ENCODE measurements at places on chromosomes 4 and X.
A peak's percentile ranks its signal among the peaks of the same experiment; 100 is the strongest.

GRCh38 chr4:158799013-158799770 is 30.4 kb downstream of the FNIP2 start:
- no peak for DNase-seq

- no peak for DNase-seq
Observed at GRCh38 chrX:53260836-53261235, 20.5 kb downstream of the IQSEC2 start.

GRCh38 chrX:49139713-49140112 is 16.2 kb upstream of the GPKOW start:
- no peak for DNase-seq

- no peak for DNase-seq
Observed at GRCh38 chr4:99504804-99505502, 5.9 kb upstream of the C4orf17 start.

- no peak for DNase-seq
Observed at GRCh38 chrX:84735025-84735424, 232.8 kb upstream of the HDX start.

GRCh38 chrX:108875548-108875947 is 139.2 kb upstream of the IRS4 start:
- DNase-seq: no peak

DNA sequence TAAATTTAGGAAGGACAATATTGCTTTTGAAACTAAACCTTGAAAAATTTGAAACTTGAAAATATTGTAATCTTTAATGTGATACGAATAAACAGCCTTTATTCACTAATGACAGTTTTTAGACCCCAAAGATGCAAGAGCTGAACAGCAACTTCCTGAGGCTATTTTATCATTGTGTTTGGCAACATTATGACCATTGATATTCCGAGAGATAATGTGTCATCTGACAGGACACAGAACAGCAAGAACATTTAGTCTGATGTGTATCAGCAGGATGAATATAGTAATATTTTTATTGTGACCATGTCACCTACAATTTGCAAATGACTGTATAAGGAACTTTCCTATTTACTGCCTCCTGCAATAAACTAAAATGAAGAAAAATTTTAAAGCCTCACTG is 316.0 kb downstream of the ADAM29 start:
- no peak for DNase-seq

GRCh38 chr4:24824720-24825119 is 29.3 kb downstream of the SOD3 start:
- DNase-seq: no peak

GRCh38 chrX:68998716-68999115 is 166.5 kb downstream of the PJA1 start:
- no peak for DNase-seq

GRCh38 chr4:76720121-76720520 is 177.8 kb downstream of the SOWAHB start:
- no peak for DNase-seq

DNA sequence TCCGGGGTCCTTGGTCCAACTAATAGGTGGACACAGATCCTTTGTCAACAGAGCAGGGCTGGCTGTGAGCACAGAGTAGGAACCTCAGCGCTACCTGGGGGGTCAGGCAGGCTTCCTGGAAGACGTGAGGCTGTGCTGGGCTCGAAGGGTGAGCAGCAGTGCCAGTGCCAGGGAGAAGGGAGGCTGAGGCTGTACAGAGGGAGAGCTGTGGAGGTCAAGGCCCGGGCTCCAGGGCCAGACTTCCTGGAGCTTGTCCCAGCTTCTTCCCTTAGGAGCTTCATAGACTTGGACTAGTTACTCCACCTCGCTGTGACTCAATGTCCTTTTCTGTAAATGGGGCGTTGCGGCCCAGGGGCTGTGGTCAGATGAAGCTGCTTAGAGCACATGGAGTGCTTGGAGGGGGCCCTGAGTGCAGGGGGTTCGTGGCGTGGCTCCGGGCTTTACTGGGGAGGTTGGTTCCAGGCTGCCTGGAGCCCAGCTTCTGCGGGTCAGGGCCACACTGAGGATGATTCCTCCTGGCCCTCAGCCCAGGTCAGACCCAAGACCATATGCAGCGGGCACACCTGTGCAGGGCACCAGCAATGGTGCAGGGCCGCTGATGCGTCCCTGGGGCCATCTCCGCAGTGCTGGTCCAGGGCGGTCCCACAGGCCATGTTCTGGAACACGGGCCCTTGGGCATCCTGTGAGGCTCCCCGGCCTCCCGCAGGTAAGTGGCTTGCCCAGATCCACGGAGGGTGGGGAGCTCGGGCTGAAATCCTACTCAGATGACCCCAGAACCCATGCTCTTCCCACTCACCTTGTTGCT is 98.1 kb downstream of the DCTD start:
- DNase-seq: no peak

DNA sequence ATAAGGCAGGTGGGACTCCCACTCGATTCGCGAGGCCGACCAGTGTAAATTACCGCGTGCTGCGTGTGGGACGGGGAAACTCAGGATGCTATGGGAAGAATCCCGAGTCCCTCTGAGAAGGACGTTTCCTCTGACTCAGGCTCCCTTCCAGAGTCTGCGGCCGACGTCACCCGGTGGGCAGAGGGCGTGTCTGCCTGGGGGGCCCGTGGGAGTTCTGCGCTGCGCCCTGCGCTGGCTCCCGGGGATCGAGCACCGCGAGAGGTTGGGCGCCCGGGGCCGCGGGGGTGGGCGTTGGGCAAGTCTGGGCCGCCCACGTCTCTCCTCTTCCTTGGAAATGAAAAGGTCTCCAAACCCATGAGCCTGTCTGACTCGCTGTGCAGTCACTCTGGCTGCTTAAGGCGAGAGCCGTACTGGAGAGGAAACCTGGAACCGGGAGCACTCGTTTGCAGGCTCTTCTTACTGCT is 568 bp downstream of the NIPAL1 start:
- DNase-seq: peak; percentile 11

DNA sequence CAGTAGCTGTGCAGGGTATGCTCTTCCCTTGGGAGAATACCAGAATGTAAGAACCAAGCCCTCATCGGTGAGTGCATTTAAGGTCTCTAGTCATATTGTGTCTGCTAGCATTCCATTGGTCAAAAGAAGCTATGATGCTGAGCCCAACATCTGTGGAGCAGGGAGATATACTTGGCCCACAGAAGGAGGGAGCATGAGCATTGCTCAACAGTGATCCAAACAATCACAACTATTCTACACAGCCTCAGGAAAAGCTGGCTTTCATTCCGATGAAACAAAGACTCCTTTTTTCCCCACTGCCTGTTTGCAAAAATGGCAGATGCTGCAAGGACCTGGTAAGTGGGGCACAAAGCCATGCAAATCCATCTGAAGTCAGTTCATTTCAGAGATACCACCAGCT is 80.6 kb upstream of the DHX15 start:
- peak; percentile 92 for DNase-seq

- DNase-seq: peak; percentile 6
Observed at GRCh38 chr4:149136951-149137620, 678.6 kb downstream of the IQCM start.

DNA sequence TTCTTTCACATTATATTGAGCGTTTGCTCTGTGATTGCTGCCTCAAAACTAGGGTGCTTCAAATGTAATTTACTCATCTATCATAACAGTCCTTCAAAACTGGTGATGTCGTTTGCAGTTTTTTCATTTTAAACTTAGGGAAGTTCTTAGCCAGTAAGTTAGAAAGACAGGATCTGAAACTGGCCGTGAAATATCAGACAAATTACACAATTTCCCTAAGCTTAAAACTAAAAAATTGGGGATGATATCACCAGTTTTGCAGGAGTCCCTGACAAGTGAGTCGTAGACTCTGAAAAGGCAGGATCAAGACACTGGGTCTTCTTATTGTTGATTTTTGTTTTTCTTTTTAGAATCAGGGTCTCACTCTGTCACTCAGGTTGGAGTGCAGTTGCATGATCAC is 44.8 kb downstream of the MOB1B start:
- no peak for DNase-seq

DNA sequence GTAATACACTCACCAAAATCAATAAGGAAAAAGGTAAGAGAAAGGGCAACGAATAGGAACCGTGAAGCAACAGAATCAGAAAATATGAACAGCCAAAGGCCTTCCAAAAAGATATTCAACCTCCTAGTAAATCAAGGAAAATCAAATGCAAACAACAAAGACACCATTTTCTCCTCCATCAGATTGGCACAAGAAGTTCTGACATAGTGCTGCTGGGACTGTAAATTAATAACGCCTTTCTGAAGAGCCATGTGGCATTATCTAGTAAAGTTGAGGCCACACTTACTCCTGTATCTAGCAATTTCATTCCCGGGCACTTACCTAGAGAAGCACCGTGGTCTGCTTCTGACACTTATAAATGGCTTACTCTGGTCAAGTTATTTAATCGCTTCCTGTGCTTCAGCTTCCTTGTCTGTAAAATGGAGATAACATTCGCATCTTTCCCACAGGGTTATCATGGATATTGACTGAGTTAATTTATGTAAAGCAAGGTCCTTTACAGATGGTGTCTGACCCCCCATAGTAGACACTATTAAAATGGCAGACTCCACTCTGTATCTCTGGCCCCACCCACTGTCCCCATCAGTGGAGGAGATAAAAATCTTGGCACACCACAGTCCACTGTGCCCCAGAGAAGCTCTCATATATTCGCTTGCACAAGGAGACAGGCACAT is 20.5 kb upstream of the ENPP6 start:
- no peak for DNase-seq

DNA sequence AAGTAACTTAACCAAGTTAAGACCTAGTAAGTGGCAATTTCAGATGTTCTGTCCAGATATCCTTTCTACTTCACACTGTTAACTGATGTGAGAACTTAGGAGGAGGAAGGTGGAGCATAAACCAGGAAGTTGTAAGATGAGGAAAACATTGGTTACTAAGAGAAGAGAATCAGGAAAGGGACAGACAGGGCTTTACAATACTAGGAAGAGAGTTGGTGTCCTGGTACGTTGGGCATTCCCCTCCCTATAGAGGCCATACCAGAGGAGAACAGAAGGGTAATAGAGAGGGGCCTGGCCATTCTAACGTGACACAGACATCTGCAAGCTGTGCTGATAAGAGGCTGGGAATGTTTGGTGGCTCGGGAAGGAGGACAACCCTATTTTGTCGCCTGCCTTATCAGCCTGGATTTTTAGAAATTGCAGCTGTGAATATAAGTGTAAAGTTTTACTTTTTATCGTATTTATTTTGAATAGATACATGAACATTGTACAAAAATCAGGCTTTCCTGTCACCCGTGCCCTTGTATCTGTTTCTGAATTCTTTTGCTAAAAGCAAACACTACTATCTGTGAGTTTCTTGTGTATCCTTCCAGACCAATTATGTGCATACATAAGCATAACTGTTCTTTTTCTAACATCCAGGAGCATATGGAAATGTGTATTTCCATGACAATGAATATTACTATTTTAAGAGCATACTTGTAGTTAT is 53.5 kb upstream of the HPRT1 start:
- no peak for DNase-seq

- no peak for DNase-seq
Observed at GRCh38 chr4:12579172-12579571, 905.0 kb downstream of the RAB28 start.

GRCh38 chr4:15144249-15144966 is 142.1 kb downstream of the CPEB2 start:
- DNase-seq: no peak

DNA sequence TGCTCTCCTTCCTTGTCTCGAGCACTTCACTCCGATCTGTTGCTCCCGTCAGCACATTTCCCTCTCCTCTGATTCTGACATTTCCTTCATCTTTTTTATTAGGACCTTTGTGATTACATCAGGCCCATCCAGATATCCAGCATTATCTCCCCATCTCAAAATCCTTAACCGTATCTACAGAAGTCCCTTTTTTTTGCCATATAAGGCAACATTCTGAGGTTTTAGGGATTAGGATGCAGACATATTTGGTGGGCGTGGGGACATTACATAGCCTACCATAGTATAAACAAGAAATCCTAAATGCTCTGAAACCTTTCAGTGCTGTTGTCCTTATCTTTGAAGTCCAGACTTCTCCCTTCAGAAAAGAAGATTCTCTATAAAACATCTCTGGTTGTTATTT is 505.0 kb upstream of the PITX2 start:
- DNase-seq: no peak

DNA sequence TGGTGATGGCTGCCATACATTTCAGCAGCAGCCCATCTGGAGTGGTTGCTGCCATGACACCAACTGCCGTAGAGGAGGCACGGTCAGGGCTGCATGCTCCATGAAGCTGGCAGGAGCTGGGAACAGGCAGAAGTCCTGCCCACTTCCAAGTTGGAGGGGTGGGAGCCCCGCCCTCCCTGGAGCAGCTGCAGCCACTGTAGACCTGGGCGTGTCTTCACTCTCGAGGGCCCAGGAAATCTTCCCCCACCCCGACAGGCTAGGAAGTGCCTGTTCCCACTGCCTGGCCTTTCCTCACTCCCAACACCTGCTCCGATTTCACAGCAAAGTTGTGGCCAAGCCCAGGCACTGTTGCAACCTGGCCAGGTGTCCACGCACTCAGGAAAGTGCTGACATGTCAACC is 42.3 kb downstream of the NALF2 start:
- DNase-seq: no peak

DNA sequence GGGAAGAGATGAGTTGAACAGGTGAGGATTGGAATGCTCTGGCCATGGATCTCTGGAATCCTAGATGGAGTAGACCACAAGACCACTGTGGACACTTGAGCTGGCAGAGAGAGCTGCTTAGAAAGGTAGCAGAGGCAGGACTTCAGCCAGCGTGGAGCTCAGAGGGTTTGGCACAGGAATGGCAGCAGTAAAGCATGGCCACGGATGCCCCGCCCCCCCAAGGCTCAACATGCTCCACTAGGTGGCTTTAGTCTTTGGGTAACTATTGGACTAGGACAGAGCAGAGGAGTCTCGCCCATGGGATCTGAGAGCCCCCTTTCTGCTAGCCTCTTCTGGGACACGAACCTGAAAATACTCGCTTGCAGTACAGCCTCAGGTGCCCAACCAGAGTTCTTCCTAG is 150.1 kb upstream of the NEIL3 start:
- DNase-seq: no peak

DNA sequence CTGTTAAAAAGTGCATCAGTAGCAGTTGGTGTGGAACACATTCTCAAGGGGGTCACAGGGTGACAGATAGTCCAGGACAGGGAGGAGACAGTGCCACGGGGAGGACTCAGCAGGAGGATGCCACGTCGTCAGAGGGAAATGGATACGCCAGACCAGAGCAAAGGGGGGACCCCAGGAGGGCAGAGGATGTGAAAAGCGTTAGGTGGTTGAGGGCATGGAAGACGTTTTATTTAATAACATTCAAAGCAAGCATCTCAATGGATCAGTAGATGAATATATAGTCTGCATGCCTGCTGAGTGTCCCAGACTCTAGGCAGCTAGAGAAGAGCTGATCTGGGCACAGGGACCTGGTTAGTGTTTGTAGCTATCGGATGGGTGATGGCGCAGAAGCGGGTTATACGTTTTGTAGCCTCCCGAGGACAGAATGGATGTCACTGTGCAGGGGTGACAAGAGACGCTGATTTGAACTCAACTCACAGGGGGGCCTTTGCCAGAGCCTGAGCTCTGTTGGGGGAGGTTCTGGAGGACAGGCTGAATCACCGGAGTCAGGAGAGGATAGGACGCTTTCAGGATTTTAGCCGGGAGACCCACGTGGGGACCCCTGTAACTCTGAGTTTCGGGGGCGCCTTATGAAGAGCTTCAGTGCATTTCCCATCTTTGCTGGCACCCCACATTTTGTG is 81.3 kb downstream of the STOX2 start:
- DNase-seq: no peak

GRCh38 chrX:153885208-153885787 is 675 bp downstream of the L1CAM start:
- no peak for DNase-seq

GRCh38 chr4:99207911-99208718 is 10.9 kb downstream of the ADH6 start:
- DNase-seq: peak; percentile 12

Measured in AG10803 (cell line).